ENCODE measurements at places on chromosomes 13 and 19. TPM values are rescaled to one million over a fixed set of nuclear protein-coding genes. Genes with fewer than 3 reads are reported as not detected.

DNA sequence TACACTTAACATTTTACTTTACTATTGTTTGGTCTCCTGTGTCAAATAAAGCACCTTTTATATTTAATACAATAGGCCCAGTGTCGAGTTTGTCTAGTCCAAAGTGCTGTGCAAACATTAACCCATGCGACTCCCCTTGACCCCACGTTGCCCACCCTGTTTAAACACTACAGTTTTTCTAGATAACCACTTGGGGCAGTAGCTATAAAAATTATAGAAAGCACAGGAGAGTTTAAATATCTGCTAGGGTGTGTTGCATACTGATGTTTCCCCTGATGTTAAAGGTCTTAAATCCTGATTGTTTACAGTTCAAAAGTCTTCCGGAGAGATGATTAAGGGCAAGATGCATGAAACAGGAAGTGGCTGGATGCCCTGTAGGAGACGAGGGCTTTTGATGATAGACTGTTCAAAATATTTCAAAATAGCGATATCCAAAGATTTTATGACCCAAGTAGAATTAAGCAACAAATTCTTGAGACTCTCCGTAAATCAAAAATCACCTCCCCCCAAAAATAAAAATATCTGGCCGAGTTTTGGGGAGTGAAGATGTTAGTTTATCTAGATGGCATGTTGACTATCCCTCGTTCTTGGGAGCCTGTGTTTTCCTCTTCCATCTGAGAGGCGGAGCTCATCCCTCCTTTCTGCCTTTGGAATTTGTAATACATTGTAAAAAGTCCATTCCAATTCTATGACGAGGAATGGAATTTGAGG lies 167.1 kb downstream of the FGF9 start:
- DNase-seq = no peak

PRSS57 gene
- 0.13 TPM for polyA plus RNA-seq

GRCh38 chr13:101425623-101426022 lies 9.3 kb upstream of the NALCN start:
- no peak for DNase-seq

NKG7 gene
- 1.7 TPM for polyA plus RNA-seq

TM9SF2 gene
- polyA plus RNA-seq = 193 TPM

Measured in renal cortex interstitium (tissue), 15 donors.